Putamen (tissue), 1 donor: ENCODE measurements at places on chromosomes 6 and 20.

- DNase-seq, result no peak
These were observed 289.5 kb downstream of the CDH4 start for GRCh38 chr20:61541537-61541936.

GRCh38 chr6:31285486-31285885, 13.6 kb upstream of the HLA-C start:
- no peak for DNase-seq

- no peak for DNase-seq
These were observed 8.7 kb downstream of the TMEM181 start for GRCh38 chr6:158568549-158568948.

GRCh38 chr6:299104-299980, 7.1 kb downstream of the DUSP22 start:
- no peak for DNase-seq

GRCh38 chr6:143180826-143181225, 120.1 kb downstream of the AIG1 start:
- DNase-seq, result no peak

- DNase-seq, result peak; percentile 65
These were observed 40.0 kb downstream of the MYLIP start for GRCh38 chr6:16168858-16169257.

DNA sequence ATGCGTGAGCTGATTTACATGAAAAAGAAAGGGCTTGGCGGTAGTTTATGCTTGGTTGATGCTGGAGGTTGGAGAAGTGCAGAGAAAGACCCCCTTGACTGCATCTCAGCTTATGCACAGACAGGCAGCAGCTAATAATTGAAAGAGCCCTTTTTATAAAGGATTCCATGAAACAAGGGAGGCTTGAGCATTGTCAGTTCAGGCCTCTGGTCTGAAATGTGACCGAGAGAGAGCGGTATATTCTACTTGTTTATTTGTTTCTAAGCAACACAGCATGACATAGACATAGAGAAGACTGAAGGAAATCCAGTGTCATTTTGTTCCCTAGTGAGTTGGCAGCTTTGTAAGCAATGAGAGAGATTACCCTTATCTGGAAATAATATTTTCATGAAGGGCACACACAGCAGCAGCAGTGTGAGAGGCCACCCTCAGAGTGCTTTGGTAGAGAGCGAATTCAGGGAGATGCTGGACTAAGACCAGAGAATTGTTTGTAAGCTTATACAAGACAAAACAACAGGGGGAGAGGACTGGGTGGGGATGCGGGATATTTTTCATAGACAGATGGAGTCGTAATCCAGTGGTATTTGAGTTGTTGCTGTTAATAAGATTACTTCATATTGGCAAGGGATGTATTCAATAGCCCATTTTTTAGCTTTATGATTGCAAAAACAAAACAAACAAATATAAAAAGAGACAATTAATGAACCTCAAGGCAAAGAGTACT, 34.6 kb upstream of the LAMA2 start:
- peak; percentile 16 for DNase-seq

DNA sequence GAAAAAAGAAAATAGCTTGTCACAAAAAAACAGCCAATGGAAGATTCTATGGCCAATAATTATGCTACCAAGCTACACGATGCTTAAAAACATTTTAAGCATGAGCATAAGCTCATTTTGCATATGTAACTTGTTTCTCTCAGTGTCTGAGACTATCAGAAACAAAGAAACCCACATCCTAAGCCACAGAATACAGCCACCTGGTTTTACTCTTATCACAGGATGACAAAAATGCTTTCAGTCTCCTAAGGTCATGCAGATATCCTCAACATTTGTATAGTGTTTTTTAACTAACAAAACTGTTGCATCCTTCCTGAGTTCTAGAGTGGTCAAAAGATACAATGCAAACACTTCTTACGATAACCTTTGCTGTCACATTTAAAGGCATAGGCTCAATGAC, 172.1 kb upstream of the RUNX2 start:
- no peak for DNase-seq

DNA sequence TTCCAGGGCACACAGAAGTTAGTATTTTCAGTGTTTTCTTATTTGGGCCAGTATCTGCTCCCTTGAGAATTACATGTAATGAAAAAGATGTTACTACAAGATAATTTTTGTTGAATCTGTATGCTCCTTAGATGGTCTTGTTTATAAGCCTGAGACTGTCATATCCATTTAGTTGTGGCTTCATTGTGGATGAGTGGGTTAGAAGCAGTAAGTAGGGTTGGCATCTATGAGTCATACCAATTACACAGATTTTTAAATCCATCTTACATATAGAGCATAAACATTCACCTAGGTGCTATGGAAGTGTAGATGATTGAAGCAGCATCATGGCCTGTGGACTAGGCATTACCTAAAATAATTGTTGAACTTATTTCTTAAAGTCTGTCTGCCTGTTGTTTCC, 13.5 kb upstream of the BAG2 start:
- DNase-seq, result no peak

DNA sequence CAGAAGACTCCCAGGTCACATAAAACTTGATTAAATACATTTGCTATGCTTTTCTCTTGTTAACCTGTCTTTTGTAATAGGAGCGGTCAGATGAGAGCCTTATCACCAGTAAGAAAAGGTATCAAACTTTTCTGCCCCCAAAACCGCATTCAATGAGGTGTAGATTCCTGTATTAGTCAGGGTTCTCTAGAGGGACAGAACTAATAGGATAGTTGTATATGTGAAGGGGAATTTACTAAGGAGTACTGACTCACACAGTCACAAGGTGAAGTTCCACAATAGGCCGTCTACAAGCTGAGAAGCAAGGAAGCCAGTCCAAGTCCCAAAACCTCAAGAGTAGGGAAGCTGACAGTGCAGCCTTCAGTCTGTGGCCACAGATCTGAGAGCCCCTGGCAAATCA, 32.7 kb downstream of the PTPRK start:
- DNase-seq, result no peak

DNA sequence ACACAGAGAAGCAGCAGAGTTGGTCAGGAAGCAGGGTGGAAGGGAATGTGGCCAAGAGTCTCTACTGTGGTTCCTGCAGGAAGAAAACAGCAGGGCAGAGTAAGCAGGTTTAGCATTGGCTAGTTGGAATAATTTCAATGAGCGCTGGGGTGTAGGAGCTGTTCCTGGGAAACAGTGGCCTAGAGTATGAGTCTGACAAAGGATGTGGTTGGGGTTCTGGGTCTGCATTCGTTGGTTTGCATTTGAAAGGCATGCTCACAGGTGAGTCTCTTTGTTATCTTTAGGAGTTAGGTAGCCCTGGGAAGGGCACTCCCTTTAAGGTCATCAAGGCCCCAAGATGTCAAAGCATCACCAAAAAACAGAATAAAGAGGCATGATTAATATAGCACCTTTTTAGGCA, 911.6 kb upstream of the SLC35B3 start:
- no peak for DNase-seq

- DNase-seq, result peak; percentile 83
These were observed 593.4 kb upstream of the JAG1 start for GRCh38 chr20:11267131-11267761.

DNA sequence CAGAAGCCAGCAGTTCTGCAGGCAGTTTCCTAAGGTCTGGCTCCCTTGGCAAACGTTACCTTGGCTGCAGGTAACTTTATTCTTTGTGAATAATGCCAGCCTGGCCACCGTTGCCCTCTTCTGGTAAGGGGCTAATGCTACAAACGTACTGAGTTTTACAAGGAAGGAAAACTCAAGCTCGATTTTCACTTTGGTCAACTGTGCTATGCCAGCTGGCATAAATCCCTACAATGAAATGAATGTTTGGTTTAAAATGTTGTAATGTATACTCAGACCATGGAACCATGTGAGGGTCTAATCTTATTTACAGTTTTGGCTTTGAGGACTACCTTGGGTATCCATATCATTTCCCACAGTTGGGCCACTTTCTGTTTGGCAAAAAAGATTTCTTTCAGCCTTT, 101.4 kb downstream of the SLX4IP start:
- DNase-seq, result no peak

DNA sequence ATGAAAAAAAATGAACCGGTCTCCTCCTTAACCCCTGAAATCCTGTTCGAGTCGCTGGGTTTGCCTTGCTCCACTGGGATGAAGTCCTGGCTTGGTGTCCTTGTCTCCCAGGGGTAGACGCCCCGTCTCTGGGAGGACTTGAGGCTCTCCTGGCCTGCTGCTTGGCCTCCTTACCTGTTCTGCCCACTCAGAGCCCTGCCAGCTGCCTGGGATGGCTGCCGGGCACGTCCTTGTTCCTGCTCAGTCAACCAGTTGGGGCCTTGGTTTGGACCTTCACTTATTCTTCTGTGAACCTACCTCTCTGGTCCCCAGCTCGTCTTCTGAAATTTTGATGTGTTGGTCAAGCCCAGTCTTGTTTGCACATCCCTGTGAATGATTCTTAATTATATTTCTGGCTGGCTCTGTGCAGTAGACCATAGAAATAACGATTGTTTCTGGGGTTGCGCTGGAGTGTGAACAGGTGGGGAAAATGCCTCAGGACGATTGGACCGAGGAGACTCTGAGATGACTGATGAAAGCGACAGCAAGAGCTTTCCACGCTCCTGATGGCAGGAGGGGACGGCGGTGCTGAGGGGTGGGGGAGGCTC, 126.5 kb upstream of the ESR1 start:
- DNase-seq, result no peak

GRCh38 chr6:51856508-51856907, 230.9 kb downstream of the PKHD1 start:
- DNase-seq, result no peak

DNA sequence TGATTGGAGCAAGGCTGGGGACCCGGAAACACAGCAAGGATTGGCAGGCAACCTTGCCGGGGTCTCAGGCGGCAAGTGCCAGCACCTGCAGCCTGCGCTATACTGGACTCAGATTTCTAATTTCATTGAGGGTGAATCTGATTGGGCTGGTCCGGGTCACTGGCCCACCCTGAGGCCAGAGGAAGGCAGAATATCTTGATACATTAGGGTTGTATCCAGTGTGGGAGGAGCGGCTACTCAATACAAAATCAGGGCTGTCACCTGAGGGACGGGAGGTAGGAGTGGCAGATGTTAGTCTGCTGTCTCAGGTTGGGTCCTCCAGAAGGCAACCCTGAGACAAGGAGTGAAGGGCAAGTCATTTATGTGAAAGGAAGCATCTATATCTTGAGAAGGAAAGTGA, 40.7 kb downstream of the BFSP1 start:
- DNase-seq, result no peak

DNA sequence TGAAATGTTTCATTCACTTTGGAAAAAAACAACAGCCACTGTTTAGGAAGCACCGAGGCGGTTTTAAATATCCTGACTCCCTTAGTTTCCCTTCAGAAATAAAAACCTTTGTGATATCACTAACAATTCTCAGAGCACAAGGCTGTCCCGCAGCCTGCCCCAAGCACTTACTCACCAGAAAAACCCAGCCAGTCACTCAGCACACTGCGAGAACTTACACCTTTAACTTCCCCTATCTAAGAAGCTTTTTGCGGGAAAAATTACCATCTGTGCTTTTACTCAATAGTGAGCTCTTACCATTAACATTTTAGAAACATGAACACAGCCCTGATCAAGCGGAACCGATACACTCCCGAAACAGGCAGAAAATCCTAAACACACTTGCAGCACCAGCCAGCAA, 9.3 kb downstream of the ZBTB46 start:
- no peak for DNase-seq

GRCh38 chr6:118740372-118740771, 89.0 kb upstream of the CEP85L start:
- no peak for DNase-seq

- DNase-seq, result no peak
These were observed 26.9 kb downstream of the CLVS2 start for GRCh38 chr6:123022975-123023374.

DNA sequence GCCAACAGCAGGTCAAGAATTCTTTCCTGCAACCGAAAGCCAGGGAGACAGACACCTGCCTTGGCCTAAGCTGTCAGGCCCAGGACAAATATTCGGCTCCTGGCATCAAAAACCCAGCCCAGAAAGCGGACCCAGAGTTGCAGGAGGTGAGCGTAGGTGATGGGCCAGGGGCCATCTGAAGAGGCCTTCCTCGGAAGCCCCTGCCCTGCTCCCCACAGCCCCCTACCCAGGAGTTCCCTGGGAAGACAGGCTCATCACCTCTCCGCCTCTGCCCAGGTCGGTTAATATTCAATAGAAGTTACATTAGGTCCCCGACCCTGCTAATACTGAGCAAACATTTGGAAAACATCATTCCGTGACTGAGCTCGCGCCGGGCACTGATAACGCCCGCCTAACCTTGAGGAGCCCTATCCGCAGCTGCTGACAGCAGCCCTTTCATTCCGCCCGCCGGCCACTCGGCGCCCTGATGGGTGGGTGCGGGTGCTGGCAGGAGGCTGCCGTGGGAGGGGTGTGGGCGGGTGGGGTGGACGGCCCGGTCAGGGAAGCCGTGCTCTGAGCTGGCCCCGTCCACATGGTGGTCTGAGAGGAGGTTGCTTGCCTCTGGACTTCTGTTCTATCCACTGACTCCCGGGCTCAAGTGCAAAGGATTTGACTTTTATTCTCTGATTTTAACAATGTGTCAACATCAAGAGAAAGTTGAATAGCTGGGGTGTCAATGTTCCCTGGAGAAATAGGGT, 55.7 kb downstream of the HNF4A start:
- no peak for DNase-seq

DNA sequence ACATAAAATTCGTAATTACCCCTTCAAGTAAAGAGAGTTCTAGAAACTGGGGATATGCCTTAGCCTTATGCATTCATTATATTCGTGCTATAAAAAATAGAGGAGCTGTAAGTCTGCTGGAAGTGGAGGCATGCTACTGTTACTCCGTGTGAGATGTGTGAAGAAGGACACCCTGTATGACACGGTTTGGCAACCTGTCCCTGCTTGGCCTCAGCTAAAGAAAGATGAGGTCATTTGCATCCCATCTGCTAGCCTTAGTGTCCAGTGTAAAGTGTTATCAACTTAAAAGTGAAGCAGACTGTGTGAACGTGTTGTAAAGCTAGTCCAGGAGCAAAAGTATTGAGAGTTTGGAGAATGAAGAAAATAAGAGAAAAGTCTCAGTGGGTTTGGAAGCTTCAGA, 135.1 kb upstream of the RAB32 start:
- DNase-seq, result no peak

DNA sequence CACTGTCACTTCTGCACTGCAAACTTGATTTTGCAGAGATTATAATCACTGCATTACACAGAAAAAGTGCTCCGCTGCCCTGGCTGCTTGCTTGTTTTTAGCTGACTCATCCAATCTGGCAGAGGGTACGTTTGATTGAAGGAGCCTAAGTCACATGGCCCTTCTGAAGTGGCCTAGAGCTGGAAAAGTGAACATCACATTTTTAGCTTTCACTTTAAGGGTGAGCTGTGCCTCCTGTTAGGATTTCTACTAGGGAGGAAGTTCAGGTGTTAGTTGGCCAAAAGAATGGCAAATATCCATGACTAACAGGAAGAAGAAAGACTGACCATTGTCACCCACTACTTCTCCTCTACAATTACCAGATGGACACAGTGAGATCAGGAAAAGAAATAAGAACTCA, 889.1 kb upstream of the MAP3K7 start:
- DNase-seq, result peak; percentile 3

DNA sequence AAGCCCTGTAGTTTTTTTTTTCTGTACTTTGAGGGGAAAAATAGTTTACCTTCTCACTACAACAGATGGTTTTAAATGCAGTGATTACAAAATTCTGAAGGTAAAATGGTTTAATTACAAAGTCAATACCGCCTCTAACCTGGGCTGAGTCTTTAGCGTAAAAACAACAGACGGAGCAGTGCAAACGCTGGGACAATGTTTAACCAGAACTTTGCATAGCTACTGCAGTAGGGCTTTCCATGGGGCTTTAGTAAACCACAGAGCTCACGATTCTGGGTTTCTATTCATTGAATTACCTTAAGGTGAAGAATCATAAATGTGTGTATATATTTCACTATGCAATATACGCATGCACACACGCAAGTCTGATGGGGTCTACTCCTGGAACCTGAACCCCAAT, 77.9 kb downstream of the RFX6 start:
- DNase-seq, result no peak

- no peak for DNase-seq
These were observed 230.4 kb upstream of the CST7 start for GRCh38 chr20:24718696-24719095.
